ENCODE measurements at places on chromosomes 3 and 15.

GRCh38 chr15:51726302-51727073 lies 11.0 kb downstream of the LYSMD2 start:
- DNase-seq, result peak; percentile 86

- no peak for DNase-seq
Measured at GRCh38 chr3:182794455-182795388, 1.4 kb downstream of the ATP11B start.

DNA sequence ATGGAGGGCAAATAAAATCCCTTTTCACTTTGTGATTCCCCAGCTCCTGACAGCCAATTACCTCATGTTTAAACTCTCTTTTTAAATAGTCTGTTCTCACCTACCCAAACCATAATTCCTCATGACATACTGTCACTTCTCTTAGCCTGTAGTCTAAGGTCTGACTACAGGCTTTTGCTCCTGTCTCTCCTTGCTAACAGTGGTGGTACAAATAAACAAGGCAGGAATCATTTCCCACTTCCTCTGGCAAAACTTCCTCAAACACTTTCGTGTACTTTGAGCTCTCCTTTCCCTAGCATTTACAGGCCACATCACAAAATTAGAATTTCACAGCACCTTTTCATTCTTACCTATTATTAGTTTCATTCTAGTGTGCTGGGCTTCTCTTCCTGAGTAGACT lies 51.8 kb downstream of the ATP8B4 start:
- no peak for DNase-seq

DNA sequence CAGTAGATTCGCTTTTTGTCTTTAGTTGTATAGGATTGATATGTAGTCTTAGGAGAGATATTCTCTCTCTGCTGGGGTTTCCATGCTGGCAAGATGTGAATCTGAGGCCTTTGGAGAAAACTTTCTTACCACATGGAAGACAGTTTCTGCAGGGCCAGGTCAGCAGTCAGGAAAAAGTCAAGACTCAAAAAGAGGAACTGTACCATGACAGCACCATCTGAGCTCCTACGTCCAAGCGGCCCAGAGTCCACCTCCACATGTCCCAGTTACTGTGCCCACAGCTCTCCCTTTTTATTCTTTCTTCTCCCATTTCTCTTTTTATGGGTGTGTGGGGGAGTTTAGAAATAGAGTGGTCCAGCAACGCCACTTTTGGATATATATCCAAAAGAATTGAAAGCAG lies 172.0 kb downstream of the MTHFS start:
- no peak for DNase-seq

- peak; percentile 17 for DNase-seq
Measured at GRCh38 chr3:57221883-57222282, 5.6 kb upstream of the APPL1 start.

GRCh38 chr3:141308588-141309218 lies 59.6 kb upstream of the ZBTB38 start:
- no peak for DNase-seq

- peak; percentile 66 for DNase-seq
Measured at GRCh38 chr3:194422188-194422587, 23.1 kb upstream of the GP5 start.
